GM12878 (cell line): ENCODE measurements at places on chromosomes 2 and 18.
A peak's percentile ranks its signal among the peaks of the same experiment; 100 is the strongest.

DNA sequence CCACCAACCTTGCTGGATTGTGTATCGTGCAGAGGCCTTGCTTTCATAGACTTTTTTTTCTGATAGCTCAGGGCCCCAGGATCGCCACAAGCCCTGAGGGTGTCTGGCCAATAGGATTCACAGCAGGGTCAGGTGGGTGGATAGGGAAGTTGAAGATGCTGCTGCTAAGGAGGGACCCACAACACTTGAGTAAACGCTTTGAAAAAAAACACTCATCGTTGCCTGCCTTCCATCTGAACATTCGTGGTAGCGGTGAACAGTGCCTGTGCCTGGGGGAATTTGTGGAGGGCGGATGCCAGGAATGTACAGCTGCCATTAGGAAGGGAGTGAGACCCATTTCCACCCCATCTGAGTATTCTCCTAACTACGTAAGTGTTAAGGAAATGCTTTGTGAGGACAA is 104.6 kb upstream of the TPO start:
- no peak for DNase-seq

DNA sequence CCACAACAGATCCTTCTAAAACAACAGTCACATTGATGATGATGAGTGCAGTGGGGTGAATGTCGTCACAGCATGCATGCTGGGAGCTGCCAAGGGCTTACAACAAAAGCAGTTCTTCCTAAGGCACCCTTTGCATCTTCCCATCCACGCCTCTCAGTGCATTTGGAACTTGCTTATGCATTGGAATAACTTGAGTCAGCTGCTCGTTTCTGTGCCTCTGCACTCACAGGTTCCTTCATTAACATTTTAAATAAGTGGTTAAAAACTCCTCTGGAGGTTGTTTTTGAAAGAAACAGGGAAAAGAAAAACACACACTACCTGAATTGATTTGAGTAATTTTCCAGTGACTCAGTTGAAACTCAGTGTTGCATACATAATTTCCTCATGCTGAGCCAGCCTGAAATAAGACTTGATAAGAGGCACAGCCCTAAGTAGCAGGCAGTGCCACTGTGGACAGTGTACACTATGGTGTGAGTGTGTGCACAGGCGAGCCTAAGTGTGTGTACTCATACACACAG is 46.8 kb upstream of the TRIM43B start:
- DNase-seq: no peak

GRCh38 chr2:215136669-215137328 is 1.6 kb downstream of the ABCA12 start:
- DNase-seq: peak; percentile 72

- no peak for DNase-seq
Observed at GRCh38 chr2:144468823-144469595, 50.9 kb downstream of the ZEB2 start.

DNA sequence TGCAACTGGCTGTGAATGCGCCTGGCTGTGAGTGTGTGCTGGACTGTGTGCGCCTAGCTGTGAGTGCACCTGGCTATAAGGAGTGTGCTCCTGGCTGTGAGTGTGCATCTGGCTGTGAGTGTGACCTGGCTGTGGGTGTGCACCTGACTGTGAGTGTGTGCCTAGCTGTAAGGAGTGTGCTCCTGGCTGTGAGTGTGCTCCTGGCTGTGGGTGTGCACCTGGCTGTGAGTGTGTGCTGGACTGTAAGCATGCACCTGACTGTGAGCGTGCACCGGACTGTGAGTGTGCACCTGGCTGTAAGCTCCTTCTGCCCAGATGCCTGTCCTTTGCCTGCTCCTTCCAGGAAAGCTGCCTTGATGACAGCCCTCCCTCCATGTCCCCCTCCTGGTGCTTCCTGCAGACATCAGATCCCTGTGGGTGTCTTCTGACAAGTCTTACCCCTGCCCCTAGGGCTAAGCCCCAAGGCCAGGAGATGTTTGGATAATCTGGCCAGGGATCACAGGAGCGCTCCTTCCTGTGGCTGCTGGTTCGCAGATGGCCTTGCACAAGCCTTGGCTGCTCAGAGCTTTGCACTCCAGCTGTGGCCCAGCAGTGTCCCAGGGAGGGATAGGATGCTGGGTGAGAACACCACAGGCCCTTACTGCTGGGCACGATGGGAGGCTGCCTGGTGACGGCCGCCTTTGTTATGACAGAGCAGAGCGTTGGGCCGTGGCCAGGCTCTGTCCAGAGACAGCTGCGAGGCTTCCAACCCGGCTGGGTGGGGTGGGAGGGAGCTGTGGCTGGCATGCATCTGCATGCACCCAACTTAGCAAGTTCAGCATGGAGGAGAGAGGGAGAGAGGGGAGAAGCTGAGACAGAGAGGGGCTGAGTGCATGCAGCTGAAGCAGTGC is 89.9 kb downstream of the GLI2 start:
- no peak for DNase-seq

DNA sequence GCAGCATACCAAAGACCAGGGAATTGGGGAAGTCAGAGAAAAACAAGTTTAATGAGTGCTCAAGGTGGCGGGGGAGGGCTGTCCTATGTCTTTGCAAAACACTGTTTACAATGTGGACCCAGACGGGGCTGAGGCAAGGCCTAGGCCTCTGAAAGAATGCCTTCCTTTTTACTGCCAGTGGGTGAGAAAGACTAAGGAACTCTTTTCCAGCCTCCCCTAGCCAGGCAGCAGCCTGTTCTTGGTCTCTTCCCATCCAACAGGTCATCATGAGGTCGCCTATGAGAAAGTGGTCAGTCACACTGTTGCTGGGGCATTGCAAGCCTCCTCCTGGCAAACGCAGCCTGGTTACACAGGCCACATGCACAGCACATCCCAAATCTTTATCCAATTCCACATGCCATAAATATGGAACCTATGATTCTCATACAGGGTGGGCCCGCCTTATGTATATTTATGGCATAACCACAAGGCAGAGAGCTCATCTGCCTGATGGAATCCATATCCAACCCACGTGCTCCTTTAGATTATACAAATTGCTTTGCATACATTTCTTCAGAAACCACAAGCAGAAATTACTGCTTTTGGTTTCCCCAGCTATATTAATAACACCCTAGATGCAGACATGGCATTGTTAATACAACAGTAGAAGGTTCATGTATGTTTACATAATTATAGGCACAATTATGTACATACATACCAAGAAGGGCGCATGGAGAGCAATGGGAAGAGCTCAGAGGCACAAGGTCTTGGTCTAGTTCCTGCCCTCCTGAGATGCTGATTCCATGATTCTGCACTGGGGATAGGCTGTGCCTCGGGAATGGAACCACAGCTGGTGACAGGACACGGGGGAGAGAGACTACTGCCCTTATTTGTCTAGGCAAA is 48.6 kb downstream of the NRP2 start:
- DNase-seq: no peak

DNA sequence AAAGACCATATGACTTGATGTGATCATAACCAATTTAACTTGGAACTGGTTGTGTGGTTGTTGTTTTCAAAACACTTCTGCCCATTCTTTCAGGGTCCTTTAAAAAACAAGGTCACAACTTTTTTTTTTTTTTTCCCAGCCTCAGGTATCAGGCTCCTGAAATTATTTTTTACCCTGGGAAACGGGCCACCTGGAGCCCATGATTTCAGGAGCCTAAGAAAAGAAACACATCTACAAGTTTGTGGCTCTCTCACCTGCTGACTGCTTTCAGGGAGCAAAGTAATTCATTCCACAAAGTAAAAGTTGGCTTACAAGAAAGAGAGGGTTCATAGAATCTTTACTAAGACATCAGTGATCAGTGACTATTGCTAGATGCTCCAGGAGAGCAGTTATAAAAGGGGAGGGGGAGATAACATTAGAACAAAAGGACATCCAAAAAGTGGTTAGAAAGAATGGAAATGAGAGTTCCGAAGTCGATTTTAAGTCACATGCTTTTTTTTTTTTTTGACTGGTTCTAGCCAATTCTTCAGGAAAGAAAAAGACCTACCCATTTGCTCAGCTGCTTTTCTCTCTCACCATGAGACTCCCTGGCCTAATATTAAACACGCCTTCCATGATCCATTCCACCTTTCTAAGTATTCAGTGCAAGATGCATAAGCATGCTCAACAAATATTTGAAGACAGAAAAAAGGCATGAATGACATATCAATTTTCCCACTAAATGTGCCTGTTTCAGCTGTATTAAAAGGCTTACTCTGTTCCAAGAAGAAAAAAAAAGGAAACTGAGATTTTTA is 267.3 kb downstream of the LRATD1 start:
- no peak for DNase-seq

- DNase-seq: no peak
Observed at GRCh38 chr2:220221992-220222391, 594.6 kb downstream of the SLC4A3 start.

- DNase-seq: no peak
Observed at GRCh38 chr2:135603543-135603942, 72.3 kb downstream of the R3HDM1 start.
